T-helper 2 cell (primary cell): ENCODE measurements at places on chromosomes 4 and X.

DNA sequence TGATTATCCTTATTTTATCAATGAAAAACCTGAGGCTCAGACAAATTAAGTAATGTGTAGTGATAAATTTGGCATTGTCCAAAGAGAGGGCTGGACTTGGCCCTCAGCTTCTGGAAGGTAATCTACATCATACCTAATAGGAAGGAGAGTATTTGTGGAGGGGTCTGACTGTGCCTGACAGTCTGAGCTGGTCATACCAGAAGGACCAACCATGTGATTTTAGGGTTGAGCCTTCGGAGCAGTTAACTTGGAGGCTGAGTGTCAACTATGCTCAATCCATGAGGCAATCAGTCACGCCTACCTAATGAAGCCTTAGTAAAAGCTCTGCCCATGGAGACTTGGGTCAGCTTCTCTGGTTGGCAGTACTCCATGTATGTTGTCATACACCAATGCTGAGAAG, 136.4 kb downstream of the CPE start:
- DNase-seq, result no peak

DNA sequence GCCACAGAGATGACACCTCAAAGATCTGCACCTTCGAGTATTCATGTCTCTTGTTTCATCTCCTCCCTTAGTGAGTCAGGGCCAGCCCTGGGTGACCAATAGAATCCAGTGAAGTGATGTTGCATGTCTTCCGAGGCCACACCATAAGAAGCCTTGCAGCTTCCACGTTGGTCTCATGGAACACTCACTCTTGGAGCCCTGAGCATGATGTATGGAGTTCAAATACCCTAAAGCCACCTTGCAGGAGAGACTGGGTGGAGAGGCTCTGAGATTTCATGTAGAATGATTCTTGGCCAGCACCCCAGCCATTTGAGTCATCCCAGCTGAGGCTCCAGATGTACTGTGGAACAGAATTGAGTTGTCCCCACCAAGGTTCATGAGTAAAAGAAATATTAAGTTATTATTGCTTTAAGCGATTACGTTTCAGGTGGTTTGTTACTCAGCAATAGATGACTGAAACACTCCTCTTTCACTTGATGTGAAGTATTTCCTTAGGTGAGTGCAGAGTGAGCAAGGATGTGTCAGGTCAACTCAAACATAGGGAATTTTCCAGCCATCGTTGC, 5.0 kb upstream of the RP2 start:
- no peak for DNase-seq

- DNase-seq, result no peak
Measured at GRCh38 chr4:120616-121015, 3.7 kb upstream of the ZNF718 start.

GRCh38 chr4:107896158-107896645, 35.1 kb upstream of the CYP2U1 start:
- no peak for DNase-seq

DNA sequence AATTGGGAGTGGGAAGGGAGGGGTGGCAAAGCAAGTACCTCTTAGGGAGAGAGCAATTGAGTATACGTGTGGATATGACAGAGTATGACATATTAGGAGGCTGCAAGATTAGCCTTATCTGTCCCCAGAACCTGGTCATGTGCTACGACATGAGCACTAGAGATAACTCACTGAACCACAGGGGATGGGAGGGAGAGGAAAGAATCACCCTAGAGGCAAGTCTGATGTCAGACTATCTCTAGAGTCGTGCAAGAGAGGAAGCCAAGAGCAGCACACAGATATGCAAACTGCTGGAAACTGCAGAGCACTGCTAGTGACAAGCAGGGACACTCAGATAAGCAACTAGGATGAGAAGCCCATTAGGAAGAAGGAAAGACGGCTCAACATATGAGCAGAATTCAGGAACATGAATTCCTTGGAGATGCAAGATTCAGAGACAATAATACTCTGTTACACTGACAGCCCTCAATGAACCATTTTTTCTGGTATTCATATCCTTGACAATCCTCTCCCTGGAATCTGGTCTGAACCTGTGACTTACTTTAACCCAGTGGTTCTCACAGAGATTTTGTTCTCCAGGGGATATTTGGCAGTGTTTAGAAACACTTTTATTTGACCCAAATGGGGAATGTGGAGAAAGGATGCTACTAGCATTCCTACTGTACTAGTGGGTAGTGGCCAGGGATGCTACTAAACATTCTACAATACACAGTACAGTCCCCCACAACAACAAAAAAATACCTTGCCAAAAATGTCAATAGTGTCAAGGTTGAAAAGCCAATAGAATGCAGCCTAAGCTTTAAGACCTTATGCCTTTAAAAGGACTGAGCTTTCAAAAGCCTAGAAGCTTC, 84.0 kb upstream of the BMP2K start:
- DNase-seq, result no peak

- no peak for DNase-seq
Measured at GRCh38 chr4:72360075-72360474, 208.9 kb downstream of the ADAMTS3 start.

DNA sequence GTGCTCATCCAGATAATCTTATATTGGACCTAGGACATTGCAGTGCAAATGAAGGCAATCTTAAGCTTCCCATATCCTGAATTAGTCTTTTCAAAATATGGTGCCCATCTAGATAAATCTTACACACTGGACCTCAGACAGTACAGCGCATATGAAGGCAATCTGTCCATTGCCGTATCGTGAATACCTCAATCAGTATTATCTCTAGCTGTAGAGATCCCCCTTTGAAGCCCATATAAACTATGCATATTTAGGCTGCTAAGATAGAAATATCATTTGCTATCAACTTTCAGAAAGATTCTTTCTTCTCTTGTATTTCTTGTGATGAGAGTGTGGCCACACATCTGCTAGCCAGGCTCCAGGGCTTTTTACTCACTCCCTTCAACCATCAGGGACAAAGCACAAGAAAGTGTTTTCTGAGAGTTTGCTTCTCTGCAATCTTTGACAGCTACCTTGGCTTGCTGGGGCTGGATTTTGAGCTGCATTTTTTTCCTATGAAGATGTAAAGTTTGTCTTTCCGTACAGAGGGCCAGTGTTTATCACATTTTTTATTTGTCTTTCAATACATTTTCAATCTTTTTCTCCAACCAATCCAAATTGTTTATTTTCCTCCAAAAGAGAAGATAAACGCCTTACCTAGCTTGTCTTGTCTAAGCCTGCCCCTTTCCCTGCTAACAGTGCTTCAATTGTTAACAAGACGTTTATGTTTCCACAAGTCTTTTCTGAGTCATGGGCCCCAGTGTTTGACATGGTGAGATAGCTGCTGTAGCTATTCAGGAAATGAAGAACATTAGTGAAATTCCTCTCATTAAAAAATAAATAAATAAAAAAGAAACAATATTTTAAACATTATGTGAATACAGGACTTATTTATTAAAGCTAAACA, 57.6 kb upstream of the FAT1 start:
- DNase-seq, result no peak

- no peak for DNase-seq
Measured at GRCh38 chr4:30989508-30989907, 269.3 kb downstream of the PCDH7 start.

DNA sequence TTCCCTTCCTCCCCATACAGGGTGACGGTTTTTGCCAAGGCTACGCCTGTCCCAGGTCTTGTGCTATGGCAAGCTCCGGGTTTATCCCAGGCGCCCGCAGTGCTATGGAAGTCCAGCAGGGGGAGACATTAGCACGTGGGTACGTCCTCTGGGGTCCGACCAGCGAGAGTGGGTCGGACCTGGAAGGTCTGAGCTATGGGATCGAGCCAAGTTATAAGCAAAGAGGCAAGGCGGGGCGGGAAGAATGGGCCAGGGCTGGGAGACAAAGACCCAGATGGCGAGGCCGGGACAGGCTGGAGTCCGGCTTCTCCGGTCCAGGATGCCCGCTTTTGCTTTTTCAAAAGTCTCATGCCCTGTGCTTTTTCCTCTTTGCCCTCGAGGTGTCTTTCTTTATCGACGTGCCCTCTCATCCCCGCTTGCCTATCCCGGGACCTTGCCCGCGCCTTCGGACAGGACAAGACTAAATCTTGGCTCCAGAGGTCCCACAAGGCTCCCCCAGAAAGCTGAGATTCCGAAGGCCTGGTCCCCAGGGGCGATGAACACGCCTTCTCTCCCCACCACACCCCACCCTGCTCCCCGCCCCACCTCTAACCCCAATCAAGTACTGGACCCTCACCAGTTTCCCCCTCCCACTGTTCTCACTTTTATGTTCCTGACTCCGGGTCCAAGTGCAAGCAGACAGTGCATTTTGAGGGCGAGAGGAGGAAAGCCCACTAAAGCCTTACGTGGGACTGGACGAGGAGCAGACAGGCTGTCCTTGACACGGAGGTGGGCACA, 785 bp upstream of the EFNB1 start:
- DNase-seq, result peak; percentile 54

DNA sequence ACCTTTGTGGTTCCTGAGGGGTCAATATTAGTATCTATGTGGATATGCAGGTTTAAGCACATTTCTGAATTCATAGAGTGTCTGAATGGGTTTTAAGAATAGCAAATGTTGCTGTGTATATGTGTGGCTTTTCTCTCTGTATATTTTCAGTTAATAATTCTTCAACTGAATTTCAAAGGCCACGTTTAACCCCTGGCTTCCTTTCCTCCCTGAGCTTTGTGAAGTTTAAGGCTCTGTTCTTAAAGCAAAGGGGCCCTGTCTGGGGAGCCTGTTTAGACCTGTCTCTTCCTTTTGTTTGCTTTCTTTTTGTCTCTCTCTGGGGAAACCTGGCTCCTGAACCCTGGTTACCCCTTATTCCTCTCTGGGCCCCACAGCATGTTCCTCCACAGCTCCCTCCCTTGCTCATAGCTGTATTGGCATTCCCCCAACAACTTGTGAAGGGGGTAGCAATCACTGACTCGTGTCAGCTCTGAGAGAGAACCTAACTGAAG, 139.1 kb downstream of the COL4A6 start:
- DNase-seq, result no peak

- no peak for DNase-seq
Measured at GRCh38 chr4:80086296-80086695, 13.3 kb upstream of the ANTXR2 start.

GRCh38 chr4:2432991-2433530, 14.3 kb downstream of the CFAP99 start:
- DNase-seq, result no peak

- DNase-seq, result no peak
Measured at GRCh38 chr4:117771647-117772337, 262.5 kb upstream of the NDST3 start.

- no peak for DNase-seq
Measured at GRCh38 chrX:22952010-22952409, 47.8 kb upstream of the DDX53 start.

DNA sequence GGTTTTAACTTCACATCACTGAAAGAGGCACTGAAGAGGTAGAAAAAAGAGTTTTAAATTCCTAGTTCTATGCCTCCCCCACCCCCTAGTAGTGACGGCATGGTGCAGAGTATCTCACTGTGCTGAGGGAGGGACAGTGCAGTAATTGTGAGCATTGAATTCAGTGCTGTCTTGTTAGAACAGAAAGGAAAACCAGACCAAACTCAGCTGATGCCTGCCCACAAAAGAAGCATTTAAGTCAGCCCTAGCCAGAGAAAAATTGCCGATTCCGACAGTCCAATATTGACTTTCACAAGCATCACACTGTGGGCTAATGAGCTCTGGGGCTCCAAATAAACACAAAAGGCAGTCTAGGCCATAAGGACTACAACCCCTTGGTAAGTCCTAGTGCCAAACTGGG, 417.7 kb downstream of the AR start:
- DNase-seq, result no peak

- no peak for DNase-seq
Measured at GRCh38 chr4:100060765-100061416, 110.8 kb upstream of the H2AZ1 start.

GRCh38 chrX:115233497-115234455, at the start of gene LRCH2:
LRCH2 (minus strand) TSS chrX:115234096; CDS start chrX:115234041, 55 bp downstream.
- no peak for DNase-seq

DNA sequence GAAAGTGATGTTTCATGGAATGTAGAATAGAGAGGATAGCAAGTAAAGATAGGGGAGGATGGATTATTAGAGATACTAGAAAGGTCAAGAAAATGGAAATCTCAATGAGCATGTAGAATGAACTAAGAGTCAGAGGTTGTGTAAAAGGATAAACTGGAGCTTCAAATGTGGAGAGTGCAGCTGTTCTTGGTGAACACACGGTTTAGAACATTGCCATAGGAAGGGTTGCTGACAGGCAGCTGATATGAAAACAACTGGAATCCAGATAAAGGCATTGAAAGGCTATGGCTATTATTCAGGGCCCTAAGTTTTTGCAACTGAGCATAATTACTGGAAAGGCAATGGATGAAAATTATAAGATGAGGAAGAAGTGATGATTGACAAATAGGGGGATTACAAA, 239.6 kb upstream of the VEGFC start:
- no peak for DNase-seq

DNA sequence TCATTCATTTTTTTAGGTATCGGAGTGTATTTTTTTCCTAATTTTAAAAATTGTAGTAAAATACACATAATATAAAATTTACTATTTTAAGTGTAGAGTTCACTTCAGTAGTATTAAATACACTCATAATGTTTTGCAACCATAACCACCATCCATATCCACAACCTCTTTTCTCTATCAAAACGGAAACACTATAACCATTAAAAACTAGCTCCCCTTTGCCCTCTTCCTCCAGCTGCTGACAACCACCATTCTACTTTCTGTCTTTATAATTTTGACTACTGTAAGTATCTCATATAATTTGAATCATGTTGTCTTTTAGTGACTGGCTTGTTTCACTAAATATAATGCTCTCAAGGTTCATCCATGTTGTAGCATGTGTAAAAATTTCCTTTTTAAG, 205.4 kb upstream of the CXorf51B start:
- no peak for DNase-seq

DNA sequence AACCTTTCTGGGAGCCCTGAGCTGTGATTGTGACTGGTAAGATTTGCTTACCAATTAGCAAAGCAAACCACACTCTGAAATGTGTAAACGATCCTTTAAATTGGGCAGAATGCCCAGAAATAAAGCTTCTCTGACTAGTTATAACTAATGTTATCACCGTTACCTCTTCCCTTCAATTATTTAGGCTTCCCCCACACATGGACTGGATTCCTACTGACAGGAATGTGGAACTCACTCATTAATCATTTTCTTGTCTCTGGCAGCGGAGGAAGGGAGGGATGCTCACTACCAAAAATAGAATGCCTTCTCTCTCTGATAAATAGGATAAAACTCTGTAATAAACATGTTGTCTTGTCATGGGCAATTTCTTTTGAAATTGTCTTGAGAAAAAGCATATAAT, 25.3 kb upstream of the NWD2 start:
- no peak for DNase-seq

DNA sequence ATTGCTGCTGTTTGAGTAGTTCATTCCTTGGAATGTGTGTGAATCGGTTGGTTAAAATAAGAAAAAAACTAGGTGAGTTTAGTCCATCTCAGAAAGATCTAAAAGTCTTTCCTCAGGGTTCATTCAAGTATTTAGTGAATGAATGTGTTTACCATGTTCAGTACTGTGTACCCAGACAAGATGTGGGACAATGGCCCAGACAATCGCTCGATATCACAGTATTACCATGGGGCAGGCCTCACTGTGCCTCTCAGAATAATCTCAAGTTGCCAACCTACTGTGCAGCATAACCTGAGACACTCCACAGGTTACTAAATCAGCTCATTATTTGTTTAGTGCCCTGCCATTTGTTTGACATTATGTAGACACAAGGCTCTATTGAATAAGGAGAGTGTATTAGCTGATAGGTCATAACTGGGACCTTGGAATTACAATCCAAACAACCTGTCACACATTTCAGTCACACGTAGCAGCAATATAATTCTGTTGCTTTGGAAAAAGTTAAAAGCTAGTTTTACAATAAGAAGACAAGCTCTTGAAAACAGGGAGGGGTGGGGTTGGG, 24.9 kb upstream of the AMOT start:
- no peak for DNase-seq
